ENCODE measurements at places on chromosomes 13 and 19.

DNA sequence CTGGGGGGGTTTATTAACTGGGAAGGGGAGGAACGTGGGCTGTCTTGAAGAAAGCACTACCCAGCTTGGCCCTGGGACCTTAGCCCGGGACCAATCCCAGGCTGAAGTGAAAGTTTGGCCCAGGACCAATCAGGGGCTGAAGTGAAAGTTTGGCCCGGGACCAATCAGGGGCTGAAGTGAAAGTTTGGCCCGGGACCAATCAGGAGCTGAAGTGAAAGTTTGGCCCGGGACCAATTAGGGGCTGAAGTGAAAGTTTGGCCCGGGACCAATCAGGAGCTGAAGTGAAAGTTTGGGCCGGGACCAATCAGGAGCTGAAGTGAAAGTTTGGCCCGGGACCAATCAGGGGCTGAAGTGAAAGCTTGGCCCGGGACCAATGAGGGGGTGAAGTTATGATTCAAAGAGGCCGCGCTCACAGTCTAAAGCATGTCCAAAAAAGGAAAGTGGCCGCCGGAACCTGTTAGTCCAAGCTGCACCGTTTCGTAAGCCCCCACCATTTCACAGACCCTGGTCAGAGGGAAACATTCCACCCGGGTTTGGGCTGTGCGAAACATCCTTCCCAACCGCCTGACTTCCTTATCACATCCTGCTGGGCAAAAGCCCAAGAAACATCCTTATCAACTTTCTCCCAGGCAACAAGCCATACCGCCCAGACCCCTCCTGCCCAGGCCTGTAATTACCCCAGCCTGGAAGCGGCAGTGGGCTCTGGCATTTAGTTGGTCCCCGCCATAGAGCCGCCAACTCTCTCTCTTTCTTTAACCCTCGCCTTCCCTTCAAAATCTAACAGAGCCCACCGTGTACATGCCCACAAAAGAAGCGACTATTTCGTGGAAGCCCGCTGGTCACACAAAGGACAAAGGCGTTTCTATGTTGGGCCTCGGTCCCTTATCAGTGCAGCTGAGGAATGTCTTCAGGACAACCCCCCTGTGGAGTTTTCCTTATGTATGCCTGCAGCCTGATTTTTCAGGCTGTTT lies 1.1 kb downstream of the ZNF850 start:
- DNase-seq, result peak; percentile 54

- no peak for DNase-seq
Observed at GRCh38 chr19:36688058-36688457, 646 bp downstream of the ZNF567 start.

- peak; percentile 57 for DNase-seq
Observed at GRCh38 chr19:10286803-10287737, at the start of gene ICAM4. Gene ICAM4, plus strand, starts transcription at chr19:10286955. Its CDS starts 58 bp downstream, at chr19:10287013.

DNA sequence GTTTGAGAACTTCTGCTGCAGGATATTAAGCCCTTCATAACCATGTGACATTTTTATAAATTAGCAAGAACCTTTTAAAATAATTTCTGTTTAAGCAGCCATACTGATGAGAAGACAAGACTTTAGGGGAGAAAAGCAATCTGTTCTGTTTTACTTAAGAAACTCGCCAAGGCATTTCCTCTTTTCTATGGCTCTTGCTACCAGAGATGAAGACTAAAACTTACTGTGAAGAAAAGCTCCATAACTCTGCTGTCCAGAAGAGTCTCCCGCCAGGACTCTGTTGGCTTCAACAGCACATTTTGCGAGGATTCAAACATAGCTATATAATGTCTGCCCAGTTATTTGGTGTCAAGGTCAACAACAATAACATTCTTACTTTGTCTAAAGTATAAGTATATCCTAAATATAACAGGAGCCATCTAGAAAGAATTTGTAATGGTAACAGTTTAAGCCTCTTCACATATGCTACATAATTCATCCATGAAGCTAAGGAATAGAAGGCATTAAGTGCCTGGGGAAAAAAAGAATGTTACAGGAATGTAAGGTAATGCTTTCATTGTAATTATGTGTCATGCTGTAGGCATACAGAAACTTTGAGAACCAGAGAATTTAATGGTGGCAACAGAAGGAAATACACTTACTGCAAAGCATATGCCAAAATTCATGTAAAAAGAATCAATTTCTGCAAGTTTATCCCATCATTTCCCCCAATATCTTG lies 53.2 kb upstream of the EEF1AKMT1 start:
- no peak for DNase-seq

DNA sequence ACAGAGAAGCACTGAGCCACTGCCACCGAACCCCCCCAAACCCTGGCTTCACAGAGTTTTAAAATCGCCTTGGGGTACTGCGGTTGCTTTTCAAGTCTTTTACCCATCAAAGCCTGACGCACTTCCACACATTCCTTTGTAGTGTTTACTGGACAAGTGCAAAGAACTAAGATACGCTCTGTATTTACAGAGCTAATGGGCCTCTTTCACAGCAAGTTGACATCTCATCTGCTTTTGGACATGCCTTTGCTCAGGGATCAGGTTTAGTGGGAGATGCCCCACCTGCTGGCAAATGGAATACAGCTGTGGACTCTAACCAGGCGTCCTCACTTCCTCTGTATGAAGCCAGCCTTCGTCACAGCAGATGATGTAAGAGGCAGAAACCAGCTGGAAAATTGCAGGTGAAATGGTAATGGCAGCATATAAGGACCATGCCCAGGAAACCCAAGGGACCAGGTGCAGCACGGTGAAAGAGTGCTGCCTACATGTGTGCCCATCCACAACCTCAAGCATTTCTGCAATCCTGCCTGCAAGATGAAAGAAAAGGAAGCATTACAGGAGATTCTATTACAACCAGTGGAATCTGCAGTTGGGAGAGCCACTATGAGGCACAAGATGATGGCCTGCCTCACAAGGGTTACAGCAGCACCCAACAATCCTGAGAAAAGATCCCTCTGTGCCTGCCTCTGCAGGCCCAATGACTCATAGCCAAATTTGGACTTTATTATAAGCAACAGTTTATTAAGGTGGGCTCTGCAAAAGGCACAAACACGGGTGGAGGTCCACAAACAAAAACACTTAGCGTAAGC lies 34.7 kb downstream of the BRD4 start:
- peak; percentile 34 for DNase-seq

Data from activated CD4-positive, alpha-beta T cell treated with anti-CD3 and anti-CD28 coated beads, Interleukin-10, Interleukin-2, amounts not matched to agents 100 ng/mL and 50 ng/mL, durations not matched to agents 16 hours and 8 hours (primary cell).